ENCODE measurements at places on chromosomes 5 and 9.

DNA sequence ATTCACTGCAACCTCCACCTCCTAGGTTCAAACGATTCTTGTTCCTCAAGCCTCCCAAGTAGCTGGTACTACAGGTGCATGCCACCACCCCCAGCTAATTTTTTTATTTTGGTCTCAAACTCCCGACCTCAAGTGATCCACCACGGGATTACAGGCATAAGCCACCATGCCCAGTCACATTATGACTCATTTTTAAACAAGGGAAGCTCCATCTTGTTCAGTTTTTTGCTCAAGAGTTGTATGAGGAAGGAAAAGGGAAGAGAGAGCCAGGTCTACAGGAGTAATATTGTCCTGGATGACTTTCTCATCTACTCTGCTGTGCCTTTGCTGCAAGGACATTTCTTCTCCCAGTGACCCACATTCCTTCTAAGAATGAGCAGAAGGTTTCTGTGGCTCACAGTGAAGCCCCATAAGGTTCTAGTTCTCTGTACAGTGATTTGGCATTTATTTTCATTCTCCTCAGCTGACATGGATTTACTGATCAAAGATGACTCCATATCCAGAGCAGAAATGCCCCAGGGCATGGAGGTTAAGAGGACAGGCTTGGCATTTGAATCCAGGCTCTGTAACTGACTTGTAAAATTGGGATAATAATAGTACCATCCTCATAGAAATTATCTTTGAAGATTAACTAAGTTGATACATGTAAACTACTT lies 153.5 kb downstream of the CDH6 start:
- peak; percentile 53 for DNase-seq

DNA sequence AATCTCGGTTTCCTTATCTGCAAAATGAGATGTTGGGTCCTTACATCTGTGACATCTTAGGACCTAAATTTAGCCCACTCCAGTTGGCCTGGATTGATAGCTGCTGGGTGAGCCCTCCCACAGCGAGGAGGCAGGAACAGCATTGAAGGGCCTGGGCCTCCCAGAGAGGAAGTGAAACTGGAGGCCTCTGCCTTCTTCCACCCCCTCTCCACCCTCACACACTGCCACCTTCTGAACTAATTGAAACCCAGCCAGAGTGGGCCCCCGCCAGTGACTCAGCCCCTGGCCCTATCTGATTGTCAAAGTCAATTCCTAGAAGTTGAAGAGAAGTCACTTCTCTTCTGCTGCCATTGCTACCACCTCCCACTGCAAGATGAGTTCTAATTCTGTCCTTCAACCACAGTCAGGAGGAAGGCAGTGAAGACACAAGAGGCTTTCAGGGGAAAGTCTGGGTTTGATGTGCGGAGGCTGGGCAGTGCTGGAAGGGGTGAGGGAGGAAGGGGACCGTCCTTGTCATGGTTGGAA lies 55.2 kb upstream of the NEK6 start:
- peak; percentile 22 for DNase-seq

GRCh38 chr9:116587919-116588318 lies 99.2 kb upstream of the TRIM32 start:
- no peak for DNase-seq

GRCh38 chr5:91742550-91742949 lies 359.4 kb upstream of the ARRDC3 start:
- no peak for DNase-seq

- DNase-seq, result no peak
Observed at GRCh38 chr5:75389430-75389829, 52.4 kb downstream of the HMGCR start.

GRCh38 chr5:79408028-79408427 lies 105.9 kb downstream of the HOMER1 start:
- no peak for DNase-seq

DNA sequence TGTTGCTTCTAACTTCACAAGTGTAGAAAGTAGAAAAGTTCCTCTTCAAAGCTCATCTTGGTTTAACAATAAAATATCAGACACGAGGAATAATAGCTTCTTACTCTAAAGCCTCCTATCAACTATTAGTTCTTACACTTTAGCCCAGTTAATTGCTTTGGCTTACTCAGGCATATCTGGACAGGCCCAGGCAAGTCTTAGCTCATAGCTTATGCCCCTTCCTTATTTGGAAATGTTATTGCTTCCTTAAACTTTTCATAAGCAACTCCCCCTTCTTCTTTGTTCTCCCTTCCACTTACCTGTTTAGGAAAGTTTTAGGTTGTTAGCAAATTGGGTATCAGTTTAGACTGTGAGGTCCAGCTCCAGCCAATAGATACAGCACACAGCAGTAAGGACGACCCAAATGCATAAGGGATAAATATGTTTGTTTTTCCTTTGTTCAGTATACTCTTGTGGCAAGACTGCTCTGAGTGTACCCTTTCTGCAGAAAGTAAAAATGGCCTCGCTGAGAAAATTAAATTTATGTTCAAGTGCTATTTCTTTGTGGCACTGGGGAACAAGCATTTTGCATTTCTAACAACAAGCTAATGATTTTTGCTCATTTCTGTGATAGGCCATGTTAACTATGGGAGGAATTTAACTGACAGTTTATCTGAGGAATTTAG lies 162.1 kb downstream of the SMC2 start:
- DNase-seq, result no peak

DNA sequence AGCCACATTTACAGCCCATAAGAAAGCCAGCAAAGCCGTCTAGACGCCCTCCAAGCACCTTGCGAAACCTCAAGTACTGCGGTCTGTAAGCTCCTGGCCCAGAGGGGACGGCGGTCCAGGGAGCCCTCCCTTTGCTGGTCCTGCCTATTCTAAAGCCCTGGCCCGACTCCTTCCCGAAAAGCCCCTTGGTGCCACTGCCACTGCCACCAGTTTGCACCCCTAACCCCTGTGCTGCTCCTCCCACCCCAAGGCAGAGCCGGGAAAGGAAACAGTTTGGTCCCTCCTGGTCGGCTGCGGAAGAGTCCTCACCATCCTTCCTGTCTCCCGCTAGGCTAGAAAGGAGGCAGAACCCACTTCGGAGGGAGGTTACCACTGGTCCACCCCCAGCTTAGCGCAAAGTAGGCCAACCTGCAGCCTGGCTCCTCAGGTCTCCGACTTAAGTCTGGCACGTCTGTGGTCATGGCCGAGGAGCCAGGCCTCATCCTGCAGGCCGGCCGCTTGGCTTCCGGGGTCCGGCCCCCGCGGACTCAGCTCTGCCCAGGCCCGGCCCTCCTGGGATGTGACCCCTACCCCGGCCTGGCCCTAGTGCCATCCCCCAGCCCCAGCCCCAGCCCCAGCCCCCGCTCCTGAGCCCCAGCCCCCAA lies 916 bp downstream of the TOR1A start:
- no peak for DNase-seq

GRCh38 chr5:151772029-151772845 lies 483 bp downstream of the G3BP1 start:
- peak; percentile 57 for DNase-seq

DNA sequence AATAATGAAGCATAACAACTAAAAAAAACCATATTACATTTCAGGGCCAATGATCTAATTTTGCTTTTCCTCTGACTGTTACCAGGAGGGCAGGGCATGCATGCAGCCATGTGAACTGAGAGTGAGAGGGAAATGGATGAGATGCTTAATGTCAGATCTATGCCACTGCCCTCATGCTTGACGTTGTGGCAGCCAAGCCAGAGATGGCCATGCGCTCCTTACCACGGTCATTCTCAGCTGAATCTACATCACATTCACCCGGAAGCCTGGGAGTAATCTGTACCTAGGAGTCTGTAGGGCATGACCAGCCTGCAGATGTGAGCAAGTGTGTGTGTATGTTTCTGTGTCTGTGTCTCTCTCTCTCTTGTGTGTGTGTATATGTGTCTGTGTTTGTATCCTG lies 183.7 kb downstream of the KDM4C start:
- no peak for DNase-seq

- DNase-seq, result no peak
Observed at GRCh38 chr9:77510666-77511065, 137.5 kb downstream of the GNA14 start.

DNA sequence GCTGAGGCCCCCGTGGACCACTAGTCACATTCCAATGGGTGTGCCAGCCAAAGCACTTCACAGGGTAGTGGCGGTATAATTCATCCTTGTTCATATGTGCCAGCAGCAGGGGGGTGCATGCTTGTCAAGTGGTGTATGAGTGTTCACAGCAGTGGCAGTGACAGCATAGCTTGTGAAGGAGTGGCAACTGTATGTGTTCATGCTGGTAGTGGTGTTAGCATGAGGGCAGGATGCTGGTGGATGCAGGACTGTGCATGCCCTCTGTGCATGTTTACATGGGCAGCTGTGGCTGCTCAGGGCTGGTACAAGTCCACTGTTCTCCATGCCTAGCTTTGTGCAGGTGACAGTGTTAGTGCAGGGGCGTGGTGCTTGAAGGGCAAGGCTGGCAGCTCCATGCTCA lies 253.4 kb upstream of the DMAC1 start:
- peak; percentile 69 for DNase-seq

DNA sequence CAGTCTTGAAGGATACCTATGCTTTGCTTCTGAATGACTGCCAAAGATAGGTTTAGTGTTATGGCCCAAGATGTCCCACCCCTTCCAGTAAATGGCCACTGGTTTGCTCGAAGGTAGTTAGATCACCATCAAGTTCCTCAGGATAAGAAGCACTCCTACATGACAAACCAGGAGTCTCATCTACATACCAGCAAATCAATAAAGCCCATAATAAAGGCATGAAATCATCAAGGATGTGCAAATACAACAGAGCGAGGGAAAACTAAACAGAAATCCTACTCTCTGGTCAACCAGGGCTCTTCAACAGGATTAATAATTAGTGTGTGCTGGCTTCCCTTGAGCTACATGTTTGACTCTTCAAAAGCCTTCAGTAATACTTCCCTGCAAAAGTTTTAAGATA lies 141.0 kb downstream of the LHFPL2 start:
- no peak for DNase-seq

- DNase-seq, result no peak
Observed at GRCh38 chr5:151820903-151821302, 49.1 kb downstream of the G3BP1 start.

- DNase-seq, result peak; percentile 30
Observed at GRCh38 chr5:138725818-138726416, 27.3 kb upstream of the CTNNA1 start.

DNA sequence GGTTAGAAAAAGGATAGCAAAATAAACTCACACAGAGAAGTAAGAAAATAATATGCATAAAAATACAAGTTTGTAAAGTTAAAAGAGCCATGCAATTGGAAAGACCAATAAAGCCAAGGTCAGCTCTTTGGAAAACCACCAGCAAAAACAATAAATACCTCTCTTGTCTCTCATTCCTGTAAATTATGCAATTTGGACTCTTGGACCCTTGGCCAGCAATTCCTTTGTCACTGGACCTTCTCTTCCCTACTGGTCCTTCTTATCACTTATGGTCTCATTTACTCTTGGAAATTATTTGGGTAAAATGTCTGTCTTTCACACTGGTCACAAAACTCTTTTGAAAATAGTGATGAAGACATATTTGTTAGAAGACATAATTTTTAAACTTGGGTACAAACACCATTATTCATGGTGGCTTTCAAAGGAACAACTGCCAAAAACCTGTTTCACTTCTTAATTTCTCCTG lies 379.5 kb downstream of the TMEM232 start:
- no peak for DNase-seq

GRCh38 chr5:96663608-96664007 lies 1.4 kb downstream of the CAST start:
- DNase-seq, result no peak

- peak; percentile 91 for DNase-seq
Observed at GRCh38 chr9:107340920-107341632, 58.0 kb downstream of the RAD23B start.

DNA sequence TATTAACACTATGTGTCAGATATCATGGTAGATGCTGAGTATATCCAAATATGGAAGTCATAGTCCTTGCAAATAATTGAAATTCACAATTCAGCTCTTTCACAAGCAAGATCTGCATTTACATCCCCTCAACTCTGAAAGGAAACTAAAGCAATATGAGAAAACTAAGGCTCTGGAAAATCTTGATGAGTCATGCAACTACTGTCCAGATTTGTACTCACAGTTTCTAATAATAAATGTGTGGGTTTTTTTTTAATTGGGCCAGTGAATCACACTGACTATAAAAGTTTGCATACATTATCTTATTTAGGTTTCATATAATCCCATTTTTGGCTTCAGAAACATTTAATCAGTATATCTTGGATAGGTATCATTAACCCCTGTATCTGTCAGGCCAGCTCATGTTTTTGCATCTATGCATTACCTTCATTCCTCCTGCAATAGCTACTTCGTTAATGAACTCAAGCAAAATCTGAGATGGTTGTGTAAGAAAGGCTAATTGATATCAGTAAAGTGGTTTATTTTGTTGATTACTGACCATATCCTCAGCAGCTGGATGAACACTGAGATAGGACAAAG lies 58.7 kb upstream of the PRR16 start:
- peak; percentile 3 for DNase-seq

- DNase-seq, result no peak
Observed at GRCh38 chr5:169554251-169554650, 29.3 kb upstream of the SPDL1 start.

- no peak for DNase-seq
Observed at GRCh38 chr9:133604214-133604613, 5.0 kb downstream of the FAM163B start.

GRCh38 chr5:13957032-13957645 lies 12.7 kb upstream of the DNAH5 start:
- DNase-seq, result peak; percentile 81

DNA sequence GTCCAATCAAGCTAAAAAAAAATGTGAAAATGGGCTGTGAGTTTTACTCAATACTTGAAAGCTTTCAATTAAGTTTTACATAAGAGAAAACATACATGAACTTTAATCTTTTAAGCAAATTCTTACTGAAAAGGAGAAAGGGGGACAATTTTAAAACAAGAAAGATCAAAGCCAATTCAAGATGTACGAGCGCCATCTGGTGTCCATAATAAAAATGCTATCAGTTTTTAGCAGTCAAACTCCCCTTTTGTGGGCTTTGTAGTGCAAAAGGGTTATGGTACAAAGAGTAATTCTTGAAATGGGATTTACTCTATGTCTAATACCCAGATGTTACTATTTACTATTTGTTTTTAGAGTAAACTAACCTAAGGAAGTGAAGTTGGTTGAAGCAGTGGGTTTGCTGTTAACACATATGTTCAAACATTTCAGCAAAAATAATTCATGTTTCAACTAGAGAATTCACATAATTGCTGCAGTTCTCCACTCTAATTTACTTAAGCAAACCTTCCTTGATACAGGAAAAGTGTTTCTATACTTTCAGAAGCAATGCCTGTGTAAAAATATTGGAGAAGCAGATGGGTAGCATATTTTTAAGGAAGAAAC lies 228.2 kb upstream of the TYRP1 start:
- DNase-seq, result peak; percentile 43

DNA sequence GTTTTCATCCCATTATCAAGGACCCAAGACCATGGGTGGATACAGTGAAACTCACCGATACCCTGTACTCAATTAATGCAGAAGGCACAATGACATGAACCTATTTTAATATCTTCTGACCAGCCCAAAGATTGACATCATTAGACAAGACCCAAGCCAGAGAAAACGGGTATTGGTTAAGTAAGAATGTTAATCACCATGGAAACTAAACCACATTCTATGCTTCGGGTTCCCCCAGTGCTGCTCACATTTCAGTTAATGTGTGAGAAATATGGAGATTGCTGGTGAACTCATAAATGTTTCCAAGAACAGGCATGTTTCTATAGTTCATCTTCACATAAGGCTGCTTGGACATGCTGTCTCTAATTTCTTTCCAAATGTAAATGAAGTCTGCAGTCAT lies 77.0 kb downstream of the IRX2 start:
- no peak for DNase-seq

GRCh38 chr9:135612437-135612836 lies 26.9 kb downstream of the GLT6D1 start:
- no peak for DNase-seq

GRCh38 chr5:83471405-83472212 lies at the start of gene VCAN:
Gene VCAN (plus strand): TSS chr5:83471744. CDS start chr5:83483519, 11,775 bp downstream.
- DNase-seq, result peak; percentile 74

GRCh38 chr5:4258170-4258569 lies 662.5 kb downstream of the IRX1 start:
- DNase-seq, result peak; percentile 83
